Stomach (tissue), 19 donors: ENCODE measurements at places on chromosomes 4 and X. TPM values are rescaled to one million over a fixed set of nuclear protein-coding genes. Genes with fewer than 3 reads are reported as not detected.

The POU4F2 gene
- not detected for total RNA-seq

The CSAG3 gene
- not detected for total RNA-seq

The SASH3 gene
- total RNA-seq, result 10.7 TPM

The STEEP1 gene
- total RNA-seq, result 9.8 TPM

The GLRA3 gene
- total RNA-seq, result not detected
